Cortex of kidney (tissue), 1 donor: ENCODE measurements at places on chromosomes 1 and 21.

DNA sequence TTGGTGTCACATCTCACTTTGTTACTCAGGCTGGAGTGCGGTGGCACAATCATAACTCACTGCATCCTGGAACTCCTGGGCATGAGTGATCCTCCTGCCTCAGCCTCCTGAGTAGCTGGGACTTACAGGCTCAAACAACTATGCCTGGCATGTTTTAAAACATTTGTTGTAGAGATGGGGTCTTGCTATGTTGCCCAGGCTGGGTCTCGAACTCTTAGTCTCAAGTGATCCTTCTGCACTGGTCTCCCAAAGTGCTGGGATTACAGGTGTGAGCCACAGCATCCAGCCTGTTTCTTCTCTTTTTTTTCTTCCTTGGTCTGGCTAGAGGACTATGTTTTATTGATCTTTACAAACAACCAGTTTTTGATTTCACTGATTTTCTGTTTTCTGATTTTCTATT, 64.6 kb downstream of the LHX4 start:
- no peak for DNase-seq

- no peak for DNase-seq
Measured at GRCh38 chr1:26353976-26354820, at the start of gene CRYBG2. Gene CRYBG2 (minus strand): TSS chr1:26354130. CDS start chr1:26346657, 7,473 bp downstream.

DNA sequence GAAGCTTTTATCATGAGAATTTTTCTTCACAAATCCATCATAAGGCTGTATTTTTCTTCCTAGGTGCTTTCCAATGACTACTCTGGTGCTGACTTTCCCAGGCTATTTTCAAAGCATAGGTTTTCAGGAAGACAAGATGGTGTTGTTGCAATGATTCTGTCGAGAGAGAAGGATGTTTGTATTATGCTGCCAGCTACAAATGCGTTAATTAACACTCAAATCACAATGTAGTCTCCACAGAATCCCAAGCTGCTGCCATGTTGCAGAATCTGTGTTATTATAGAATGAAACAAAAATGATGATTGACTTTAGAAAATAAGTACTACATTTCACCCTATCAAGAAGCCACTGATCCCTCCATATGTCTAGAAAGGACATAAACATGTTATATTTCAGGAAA, 179.5 kb upstream of the MAP1LC3C start:
- DNase-seq, result no peak

- no peak for DNase-seq
Measured at GRCh38 chr1:93703643-93704042, 22.0 kb upstream of the BCAR3 start.
